CD4-positive, CD25-positive, alpha-beta regulatory T cell (primary cell): ENCODE measurements at places on chromosomes 11 and 22. TPM values are rescaled to one million over a fixed set of nuclear protein-coding genes. Genes with fewer than 3 reads are reported as not detected.

DNA sequence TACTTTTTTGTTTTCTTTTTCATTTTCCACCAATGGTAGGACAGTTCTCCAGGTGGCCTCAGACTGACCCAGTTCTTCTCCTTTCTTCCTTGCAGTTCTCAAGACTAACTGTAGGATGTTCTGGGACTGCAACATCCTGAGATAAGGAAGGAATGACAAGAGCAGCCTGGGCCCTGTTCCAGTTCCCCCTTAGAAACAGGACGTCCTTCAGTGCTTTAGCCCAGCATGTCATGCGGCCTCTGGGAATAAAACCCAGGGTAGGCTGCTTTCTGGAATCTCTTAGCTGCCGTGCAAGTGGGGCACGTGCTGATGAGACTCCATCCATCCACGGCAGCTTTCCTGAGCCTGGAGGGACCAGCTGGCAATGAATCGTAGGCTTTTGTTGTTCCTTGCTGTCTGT lies 24.0 kb upstream of the CADM1 start:
- no peak for DNase-seq

Gene KDELR3
- total RNA-seq = not detected

DNA sequence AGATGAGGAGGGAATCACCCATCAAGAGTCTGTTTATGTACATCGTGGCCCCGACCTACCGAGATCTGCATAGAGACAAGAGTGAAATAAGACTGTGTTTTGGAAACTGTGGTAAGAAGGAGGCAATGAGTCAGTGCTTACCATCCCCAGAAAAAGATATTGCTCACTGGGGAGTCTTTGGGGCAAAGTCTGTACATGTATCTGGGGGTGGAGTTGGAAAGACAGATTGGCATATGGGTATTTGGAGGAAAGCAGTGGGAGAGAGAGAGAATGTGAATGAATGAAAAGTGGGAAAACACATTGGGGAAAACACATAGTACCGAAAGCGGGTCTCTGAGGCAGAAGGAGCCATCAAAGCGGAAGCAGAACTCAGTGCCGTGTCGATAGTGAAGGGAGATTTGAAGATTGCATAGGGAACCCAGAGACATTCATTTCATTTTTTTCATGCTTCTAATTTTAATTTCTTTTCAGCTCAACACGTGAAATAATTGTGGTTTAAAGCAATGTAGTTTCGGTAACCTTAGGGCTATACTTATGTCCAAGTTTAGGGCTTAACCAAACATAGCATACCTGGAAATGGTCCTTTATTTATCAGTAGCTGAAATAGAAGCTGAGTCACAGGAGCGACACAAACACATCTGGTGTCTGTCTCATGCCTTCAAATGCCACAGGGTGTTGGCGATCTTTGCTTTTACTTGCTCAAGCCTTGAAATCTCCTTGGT lies 98.6 kb upstream of the CD44 start:
- DNase-seq = peak; percentile 75

- no peak for DNase-seq
These were observed 127.4 kb downstream of the WT1 start for GRCh38 chr11:32307913-32308312.

Gene PGGHG
- 188 TPM for total RNA-seq

GRCh38 chr11:10350334-10350733 lies 45.5 kb downstream of the ADM start:
- no peak for DNase-seq

Gene SYT8
- total RNA-seq = not detected

GRCh38 chr11:115124786-115125185 lies 379.4 kb downstream of the CADM1 start:
- DNase-seq = no peak

GRCh38 chr22:29820961-29821290 lies 17.1 kb downstream of the ASCC2 start:
- DNase-seq = no peak

Gene MAML2
- 35.6 TPM for total RNA-seq

- DNase-seq = no peak
These were observed 830.3 kb downstream of the TBC1D22A start for GRCh38 chr22:47592791-47593190.

DNA sequence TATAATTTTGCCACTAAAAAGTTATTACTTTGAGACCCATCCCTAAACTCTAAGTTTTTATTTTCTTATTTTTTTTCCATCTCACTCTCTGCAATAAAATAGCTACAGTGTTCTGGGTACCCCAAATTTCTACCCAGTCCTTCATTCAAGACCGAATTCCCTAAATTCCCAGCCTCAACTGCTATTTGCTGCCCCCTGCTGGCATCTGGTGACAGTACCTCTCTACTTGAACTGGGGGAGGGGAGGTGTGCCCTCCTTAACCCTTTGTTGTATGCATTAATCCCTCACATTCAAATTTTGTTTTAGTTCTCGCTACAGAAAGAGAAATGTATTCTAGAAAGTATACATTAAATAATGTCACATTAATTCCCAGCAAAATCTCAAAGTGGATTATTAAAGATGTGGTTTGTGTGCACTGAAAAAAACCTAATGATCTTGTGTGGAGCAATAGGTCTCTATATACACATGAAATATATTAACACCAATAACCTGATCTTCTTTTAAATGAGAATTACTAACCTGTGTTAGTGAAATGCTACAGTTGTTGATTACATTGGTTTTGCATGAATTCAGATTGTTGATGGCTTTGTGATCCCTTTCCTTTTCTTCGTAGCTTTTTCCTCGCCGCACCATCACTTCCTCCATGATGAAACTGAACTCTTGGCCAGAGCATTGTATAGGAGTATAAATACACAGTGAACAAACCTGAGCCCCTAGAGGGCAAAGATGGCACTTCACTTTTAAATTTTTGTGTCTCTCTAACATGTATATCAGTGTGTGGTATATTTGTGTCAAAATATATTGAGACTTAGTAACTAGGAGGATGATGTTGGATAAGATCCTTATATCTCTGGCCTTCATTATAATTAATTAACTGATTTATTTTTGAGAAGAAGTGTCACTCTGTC lies 590.0 kb downstream of the METTL15 start:
- DNase-seq = no peak

- no peak for DNase-seq
These were observed 13.0 kb upstream of the MFNG start for GRCh38 chr22:37499027-37499707.

DNA sequence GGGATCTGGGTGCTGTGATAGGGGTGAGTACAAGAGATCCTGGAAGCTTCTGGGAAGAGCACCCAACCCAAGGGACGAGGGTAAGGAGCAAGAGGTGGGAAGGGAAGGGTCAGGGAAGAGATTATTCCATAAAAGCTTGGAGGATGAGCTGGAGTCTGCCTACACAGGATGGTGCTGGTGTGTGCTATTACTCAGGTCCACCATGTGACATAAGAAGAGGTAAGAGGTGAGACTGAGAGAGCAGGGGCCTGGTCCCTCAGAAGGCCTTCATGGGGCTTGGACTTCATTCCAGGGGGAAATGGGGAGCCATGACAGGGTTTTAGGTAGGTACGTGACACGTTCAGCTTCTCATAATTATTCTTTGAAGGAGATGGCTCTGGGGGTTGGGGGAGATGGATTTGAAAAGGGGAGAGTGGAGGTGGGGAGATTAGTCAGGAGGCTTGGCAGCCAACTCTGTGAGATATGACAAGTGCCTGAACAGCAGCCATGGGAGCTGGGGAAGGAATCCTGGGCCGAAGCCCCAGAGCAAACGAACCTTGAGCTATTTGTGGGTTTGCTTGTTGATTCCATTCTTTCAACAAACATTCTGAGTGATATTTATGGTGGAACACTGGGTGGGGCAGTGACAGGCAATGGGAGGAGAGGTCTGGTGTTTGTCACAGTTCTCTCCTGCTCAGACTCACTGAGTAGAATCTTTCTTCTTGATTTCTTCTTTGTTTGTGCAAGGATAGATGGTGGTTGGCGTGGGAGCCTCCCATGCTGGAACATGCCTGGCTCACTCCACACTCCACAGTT lies 11.2 kb upstream of the NCAM1 start:
- DNase-seq = no peak

Gene LDHA
- total RNA-seq = 234 TPM

DNA sequence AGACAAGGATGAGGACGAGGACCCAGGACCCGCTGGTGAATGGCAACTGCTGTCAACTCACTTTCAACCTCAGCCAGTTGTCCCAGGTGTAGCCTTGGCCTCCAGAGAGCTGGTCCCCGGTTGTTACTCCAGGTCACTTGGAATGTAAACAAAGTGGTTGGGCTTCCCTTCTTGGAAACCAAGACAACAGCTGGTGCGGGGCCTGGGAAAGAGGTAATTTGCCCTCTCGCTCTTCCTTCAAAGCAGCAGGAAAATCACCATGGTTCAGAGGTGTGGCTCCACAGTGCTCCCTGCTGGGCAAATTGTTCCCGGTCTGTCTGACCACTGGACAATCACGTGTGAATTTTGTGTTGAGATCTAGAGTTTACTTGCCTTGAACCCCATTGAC lies 15.0 kb downstream of the SLC1A2 start:
- DNase-seq = no peak

- DNase-seq = no peak
These were observed 109.3 kb downstream of the BRD1 start for GRCh38 chr22:49718396-49718795.

DNA sequence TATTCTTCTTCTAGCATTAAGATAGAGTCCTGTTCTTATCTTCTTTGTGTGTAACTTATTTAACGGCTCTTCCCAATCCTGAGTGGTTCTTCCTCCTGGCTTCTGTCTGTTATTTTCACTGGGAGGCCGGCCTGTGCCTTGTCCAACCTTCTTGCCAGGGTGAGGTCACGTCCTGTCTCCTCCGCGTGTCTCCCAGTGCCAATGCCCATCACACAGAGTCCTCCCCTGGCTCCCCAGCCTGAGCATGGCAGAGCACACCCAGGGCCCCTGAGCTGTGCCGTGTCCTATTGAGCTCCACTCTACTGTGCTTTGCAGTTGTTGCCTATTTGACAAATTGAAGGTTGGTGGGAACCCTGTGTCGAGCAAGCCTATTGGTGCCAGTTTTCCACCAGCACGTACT lies 487.3 kb downstream of the BRD1 start:
- no peak for DNase-seq

Gene BTG4
- not detected for total RNA-seq

DNA sequence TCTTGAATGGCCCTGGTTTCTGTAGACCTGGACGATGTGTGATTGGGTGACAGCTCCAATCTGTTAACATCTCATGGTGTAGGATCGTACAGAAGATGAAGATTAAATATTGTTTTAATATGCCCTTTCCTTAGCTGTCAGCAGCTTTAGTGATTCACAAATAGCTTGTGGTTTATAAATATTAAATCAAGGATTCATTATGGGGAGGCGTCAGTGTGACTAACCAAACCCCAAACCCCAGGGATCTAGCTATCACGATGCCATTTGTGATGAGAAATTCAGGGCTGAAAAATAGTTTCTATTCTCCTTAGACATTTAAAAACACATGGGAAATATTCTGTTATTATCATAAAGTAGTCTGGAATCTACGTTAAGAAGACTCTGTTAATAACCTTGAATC lies 73.4 kb downstream of the NCAM1 start:
- no peak for DNase-seq

DNA sequence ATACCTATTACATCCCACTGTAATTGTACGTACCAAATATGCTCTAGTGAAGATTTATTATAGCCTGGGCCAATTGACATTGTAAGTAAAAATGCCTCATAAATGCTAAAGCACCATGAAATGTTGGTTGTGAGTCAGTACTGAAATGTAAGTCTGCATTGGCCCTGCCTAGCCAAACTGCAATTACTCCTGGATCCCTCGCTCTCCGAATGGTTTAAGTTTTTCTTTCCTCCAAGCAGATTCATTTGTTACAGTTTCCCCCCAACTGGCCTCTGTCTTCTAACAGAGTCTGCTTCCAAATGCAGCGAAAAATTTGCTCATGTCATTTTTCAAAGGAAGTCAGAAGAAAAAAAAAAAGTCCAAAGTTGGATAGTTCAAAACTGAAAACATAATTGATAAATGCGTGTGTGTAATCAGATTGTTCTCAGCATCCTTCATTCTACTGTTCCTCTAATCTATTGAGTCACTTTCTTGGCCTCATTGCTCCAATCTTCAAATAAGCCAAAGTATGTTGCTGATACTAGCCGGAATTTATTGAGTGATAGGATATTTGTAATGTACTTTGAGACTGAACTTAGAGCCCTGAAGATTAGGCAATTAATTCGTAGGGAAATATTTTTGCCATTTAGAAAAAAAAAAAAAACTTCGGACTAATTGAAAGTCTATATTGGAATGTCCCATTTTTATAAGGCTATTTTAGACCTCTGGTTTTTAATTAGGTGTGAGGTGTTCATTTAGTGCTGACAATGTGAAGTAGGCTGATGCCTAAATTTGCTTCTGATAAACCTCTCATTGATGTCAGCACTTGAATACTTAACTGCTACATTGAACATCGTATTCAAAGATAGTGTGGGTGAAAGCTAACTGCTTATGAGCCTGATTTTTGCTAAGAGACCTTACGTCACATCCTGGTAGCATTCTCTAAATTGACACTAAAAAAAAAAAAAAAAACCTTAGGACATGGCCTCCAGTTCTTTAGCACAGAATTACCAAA lies 93.4 kb downstream of the WT1 start:
- DNase-seq = no peak

Gene C22orf15
- total RNA-seq = 0.96 TPM

DNA sequence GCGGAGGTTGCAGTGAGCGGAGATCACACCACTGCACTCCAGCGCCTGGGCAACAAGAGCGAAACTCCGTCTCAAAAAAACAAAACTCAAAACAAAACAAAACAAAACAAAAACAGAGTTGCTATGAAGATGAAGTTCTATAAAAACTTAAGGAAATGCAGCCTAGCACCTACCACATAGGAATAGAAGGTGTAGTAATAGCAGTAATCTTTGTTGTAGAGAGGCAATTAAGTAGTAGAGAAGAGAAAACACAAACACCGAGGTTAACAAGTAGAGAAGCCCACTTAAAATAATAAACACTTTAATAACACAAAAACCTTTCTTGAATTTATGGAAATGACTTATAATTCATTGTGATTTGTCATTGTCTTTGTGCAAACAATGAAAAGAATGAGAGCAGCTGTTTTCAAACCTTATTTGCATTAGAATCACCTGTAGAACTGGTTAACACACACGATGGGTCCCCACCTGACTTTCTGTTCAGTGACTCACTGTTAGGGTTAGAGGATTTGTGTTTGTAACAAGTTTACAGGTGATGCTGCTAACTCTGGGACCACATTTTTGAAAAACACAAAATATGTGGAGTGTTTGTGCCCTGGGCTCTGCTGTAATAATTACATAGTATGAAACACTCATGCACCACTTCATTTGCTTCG lies 43.1 kb downstream of the TYR start:
- no peak for DNase-seq

DNA sequence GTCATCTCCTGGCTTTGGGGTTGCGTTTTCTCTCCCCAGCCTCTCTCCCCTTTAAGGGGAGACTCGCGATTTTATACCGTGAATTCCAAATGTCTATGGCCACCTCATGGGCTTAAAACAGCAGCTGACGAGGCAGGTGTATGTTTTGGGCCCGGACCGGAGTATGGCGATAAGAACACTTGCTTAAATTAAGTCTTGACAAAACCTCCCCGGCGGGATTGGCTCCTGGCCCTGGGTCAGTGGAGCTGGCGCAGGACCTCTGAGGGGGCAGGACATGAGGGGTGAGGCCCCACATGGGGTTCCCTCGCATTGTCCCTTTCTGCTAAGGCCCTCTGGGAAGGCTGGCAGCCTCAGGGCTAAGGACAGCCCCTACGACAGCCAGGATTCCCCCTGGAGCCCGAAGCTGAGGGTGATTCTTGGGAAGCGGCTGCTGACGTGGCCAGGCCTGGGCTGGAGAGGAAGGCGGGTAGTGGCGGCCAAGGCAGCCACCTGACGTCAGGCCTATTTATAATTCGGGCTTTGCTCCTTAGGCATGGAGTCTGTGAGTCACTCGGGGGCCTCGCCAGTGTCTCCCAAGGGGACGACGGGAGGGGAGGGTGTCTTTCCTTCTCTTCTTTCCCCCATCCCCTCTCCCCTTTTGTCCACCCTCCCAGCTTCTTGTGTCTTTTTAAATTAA lies 12.7 kb downstream of the MYO18B start:
- DNase-seq = no peak

Gene OR5B21
- not detected for total RNA-seq

Gene CYTH4
- total RNA-seq = 153 TPM
